Brain pericyte (primary cell): ENCODE measurements at places on chromosomes 1 and 21.

DNA sequence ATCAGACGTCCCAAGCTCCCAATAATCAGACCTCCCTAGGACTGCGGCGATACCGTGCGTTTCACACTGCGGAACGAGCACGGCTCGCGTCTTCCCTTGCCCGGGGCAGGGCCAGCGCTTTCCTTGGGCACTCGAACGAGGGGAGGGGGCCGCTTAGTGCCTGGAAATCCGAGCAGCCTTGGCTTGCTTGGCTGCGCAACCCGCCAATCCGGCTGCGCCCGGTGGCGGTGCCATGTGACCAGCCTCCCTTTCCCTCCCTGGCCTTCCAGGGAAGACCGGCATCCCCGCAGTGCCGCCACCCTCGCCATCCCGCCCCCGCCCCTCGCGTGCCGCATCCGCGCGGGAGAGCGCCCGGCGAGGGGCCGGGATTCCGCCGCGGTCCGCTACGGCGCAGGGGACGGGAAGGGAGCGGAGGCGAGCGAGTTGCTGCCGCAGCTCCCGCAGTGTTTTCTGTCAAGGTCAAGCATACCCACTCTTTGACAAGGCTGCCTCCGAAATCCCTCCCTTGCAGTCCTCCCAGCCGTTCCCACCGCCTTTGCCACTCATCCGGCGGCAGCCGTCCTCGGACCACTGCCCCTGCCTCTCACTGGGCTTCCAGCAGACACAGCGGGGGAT is 8.3 kb upstream of the RNF19B start:
- no peak for DNase-seq

DNA sequence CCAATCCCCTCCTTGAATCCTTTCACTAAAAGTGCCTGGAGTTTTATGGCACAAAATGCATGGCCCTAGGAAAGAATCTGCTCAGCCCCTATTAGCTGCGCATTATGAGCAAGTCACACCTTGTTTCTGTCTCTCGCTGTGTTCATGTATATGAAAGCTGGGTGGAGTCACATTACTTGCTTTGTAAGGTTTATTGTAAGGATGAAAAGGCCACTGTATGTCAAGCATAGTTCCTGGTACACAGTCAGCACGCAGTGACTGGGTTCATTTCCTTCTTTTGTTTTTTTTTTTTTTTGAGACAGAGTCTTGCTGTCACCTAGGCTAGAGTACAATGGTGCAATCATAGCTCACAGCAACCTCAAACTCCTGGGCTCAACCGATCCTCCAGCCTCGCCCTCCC is 6.7 kb upstream of the SLC9A1 start:
- no peak for DNase-seq

DNA sequence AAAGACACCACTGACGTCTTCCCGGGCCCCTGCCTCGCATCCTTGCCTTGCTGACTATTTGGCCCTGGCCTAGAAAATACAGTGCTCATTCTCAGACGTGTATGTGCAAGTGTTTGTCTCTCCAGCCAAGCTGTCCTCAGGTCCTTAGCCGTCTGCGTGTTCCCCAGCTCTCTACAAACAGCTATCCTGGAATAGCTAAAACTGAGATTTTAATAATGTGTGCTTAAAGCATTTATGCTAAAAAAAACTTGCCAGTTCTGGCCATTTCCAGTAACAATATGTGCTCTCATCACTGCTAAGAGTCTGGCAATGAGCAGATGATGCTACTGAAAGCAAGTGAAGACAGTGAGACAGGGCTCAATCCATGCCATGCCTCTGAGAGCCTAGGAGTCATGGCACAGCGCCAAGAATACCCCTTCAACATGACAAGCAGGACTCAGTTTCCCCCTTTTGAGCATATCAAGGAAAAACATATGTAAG is 55.7 kb downstream of the IRF2BP2 start:
- DNase-seq = no peak

DNA sequence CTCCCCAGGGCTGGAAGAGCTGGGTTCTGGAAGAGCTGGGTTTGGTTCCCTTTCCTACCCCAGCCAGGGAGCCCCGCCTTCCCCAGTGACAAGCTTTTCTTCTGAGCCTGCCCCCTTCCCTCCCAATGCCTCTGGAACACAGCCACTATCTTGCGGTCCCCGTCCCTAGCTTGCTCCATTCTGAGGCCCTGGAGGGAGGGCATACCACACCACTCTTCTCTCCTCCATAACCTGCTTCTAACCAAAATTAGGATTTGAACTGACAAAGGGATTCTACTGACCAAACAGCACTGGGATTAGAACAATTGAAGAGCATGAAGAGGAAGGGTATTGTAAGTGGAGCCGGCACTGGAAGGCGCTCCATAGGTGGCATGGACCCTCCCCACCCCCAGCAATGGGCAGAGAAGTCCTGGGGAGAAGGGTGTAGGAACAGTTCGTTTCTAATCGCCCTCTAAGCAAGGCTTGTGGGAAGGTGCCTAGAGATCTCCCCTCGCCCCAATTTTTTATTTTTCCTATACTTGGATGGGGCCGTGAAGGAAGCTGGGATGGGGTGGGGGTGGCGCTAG is 690 bp downstream of the C1orf216 start:
- DNase-seq = no peak

DNA sequence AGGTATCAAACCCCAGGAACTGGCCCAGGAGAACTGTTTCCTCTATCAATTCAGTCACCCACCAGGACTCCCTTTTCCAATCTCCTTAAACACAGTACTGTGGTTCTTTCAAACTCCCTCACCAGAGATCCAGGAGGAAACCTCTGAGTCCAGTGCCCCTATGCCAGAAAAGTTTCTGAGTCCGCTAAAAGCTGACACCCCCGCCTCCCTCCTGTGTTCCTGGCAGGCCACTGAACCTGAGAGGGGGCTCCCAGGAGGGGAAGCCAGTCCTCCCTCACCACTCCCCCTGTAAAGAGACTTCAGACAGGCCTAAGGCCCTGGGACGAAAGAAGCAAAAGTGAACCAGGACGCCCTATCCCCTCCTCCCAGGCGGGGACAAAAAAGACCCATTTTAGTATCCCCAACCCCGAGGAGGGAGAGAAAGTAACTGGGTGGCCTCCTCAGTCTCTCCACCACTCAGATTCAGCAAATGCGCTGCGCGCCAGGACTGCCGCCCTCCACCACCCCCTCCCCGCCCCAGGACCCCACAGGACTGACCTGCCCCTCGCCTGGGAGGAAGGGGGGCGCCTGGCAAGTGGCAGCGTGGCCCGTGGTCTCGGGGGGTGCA is 624 bp downstream of the SLC41A1 start:
- no peak for DNase-seq
